ENCODE measurements at places on chromosomes 6 and 20.

DNA sequence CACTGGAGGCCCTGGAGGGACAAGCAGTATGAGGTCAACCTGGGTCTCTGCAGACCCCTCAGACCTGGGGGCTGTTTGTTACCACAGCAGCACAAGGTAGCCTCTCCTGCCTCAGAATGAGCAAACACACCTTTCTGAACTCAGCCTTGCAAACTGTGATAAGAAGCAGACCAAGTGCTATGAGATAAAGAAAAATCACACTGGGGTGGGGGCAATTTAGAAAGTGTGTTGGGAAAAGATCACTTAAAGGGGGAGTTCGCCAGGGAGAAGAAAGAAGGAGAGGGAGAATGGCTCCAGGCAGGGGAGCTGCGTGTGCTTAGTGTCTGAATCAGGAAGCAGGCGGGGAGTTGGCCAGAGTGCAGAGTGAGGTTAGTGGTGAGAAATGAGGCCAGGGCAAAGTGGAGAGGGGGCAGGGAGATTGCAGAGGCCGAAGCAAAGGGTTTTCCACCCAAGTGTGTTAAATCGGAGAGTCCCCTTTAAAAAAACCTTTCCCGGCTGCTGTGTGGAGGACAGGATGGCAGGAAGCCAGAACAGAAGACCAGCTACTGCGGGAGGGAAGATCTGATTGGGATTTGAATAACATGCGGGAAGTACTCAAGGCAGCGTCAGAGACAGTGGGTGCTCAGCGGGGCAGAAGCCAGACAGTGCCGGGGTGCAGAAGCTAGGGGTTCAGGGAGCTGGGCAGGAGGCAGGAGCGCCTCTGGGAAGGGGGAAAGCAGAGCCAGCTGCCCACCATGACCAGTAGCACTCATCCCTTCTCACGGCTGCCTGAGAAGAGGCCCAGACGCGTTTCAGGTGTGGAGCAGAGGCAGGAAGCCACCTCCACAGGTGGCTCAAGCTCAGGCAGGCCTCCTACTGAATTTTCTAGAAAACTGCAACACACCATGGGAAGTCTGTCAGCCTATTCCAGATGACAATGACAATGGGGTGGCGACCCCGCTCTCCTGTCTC lies 9.0 kb downstream of the ADA start:
- peak; percentile 51 for DNase-seq

DNA sequence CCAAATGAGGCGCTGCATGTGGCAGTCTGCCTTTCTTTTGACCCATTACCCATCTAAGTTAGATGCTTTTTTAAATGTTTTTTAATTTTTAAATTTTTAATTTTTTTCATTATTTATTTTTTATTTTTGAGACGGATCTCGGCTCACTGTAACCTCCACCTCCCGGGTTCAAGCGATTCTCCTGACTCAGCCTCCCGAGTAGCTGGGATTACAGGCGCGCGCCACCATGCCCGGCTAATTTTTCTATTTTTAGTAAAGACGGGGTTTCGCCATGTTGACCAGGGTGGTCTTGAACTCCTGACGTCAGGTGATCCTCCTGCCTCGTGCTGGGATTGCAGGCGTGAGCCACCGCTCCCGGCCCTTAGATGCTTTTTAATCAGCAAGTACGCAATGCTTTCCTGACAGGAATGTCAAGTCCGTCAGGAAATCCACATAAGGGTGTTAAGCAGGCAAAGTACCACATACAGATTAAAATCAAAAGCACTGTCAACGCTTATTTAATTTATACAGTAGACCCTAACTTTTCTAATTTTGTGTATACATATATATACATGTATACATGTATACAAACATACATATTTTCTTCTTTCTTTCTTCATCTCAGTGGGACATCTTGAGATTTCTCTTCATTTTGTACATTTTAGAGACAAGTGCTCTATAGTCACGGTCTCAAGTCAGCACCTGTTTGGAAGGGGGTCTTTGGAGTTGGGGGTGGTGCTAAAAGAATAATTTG lies 995 bp upstream of the GSTA4 start:
- peak; percentile 47 for DNase-seq

DNA sequence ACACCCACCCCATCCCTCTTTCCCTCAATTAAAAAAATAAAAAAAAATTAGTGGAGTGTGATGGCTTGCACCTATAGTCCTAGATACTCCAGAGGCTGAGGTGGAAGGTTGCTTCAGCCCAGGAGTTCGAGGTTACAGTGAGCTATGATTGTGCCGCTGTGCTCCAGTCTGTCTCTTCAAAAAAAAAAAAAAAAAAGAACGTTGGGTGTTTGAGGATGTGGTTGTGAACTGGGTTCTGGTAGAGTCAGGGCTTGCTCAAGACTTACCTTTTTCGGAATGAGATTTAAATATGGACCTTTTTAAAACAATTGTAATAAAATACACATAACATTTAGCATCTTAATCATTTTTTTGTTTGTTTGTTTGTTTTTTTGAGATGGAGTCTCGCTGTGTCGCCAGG lies 211.9 kb downstream of the OR2B2 start:
- no peak for DNase-seq

DNA sequence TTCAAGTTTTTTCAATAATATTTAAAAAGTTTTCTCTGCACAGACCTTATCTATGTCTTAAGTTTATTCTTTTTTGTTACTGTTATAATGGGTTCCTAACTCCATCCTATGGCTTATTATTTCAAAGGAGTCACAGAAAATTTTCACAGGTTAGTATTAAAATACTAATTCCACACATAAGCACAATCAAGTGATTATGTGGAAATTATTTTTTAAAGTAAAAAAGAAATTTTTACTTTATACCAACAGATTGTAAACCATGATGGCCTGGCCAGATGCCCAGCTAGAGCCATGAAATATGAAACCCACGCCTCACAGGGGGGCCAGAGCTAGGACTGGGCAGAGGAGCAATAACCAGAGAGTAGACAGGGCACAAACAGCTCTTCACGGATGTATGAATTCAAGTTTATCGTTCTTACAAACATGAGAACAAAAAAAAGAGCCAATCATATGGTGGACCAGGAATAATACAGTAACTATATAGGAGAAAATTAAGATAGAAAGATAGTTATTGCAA lies 34.0 kb downstream of the NUDT3 start:
- no peak for DNase-seq

- DNase-seq = no peak
Observed at GRCh38 chr20:39112178-39112743, 150.1 kb downstream of the DHX35 start.

DNA sequence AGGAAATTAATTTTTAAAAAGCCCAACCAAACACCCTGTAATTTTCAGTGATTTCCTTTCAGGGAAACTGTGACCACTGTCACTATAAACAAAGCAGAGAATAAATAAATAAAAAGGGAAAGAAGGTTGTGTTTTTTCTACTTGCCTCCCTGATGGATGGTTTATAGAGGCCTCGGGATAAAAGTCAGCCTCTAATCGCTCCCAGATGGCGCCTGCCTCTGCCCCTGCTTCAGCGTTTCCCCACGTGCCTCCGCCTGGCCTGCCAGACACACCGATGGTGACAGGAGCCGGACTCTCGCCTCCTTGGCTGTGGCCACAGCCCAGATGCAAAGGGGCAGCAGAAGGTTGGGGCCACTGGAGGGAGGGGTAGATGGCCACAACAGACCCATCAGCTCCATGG lies 327.7 kb downstream of the CDC5L start:
- DNase-seq = no peak

- DNase-seq = peak; percentile 30
Observed at GRCh38 chr6:107670792-107671199, 153.3 kb downstream of the SCML4 start.

DNA sequence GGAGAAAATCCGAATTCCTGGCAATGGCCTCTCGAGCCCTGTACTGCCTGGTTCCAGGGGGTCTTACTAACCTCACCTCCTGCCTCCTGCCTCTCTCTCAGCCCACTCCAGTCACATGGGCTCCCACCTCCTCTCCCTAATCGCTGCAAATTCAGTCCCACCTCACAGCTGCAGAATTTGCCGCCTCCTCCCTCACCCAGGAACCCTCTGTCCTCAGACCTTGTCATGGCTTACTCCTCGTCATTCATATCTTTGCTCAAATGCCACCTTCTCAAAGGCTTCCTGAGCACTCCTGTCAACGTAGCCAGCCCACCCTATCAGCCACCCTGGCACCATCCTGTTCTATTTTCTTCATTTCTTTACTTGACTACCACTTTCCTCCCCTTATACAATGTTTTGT lies 89.0 kb downstream of the SLC2A10 start:
- no peak for DNase-seq

GRCh38 chr20:18978311-18978710 lies 164.7 kb downstream of the SCP2D1 start:
- DNase-seq = no peak

GRCh38 chr6:10478187-10479040 lies 42.7 kb upstream of the GCNT2 start:
- DNase-seq = peak; percentile 46

- DNase-seq = no peak
Observed at GRCh38 chr6:165552248-165552736, 110.7 kb downstream of the PDE10A start.

GRCh38 chr6:52900536-52900935 lies 9.0 kb downstream of the GSTA3 start:
- no peak for DNase-seq

DNA sequence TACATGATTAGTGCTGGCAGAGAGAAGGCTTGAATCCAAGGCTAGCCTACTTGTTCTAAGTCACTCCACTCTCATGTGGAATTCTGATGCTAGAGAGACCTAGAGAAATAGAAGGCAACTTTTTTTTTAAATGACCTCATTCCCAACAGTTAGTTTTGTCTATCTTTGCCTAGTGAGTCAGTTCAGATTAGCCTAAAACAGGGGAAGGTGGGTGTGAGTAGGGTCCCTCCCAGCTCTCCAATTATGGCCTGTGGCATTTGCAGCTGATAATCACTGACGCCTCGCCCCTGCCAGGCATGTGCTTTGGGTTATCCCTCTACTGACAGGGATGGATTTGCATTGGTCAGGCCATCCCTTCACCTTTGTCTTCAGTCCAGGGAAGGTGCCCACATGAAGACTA lies 13.6 kb downstream of the TXLNB start:
- DNase-seq = no peak

DNA sequence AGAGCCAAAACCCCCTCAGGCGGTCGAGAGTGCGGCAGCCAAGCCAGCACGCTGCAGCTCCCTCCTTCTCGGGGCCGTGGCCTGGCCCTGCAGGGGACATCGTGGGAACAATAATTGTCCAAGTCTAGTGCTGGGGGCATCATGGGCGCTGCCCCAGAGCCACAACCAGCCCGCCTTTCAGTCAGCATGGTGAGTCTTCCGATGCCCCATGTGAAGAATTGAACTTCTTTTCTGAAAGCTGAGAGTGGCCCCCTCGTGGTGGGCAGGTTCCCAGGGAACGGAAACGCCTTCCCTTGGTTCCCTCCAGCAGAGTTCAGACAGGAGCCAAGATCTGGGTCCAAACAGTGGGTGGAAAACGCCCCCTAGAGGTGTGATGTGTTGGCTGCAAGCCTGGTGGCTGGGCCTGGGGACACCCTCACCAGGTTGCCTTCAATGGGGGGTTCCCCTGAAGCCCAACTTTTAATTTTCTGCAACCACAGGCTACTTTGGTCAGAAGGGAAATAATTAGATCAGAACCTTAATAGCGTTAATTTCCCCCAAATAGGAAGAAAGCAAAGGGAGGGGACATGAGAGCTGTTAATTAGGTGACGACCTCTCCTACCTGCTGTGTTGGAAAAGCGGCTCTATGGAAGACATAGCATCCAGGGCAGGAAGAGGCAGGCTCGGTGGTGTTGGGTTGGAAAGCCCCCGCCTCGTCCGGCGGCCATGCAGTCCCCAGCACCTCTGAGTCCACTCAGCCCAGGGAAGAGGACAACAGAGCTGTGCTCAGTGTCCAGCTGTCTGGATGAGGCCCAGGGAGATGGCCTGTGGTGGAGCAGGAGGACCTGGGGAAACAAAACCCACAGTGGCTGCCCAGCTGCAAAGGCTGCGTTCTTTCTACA lies 4.7 kb upstream of the MRGBP start:
- DNase-seq = peak; percentile 80

GRCh38 chr6:39312912-39313525 lies 1.2 kb downstream of the KCNK17 start:
- no peak for DNase-seq

DNA sequence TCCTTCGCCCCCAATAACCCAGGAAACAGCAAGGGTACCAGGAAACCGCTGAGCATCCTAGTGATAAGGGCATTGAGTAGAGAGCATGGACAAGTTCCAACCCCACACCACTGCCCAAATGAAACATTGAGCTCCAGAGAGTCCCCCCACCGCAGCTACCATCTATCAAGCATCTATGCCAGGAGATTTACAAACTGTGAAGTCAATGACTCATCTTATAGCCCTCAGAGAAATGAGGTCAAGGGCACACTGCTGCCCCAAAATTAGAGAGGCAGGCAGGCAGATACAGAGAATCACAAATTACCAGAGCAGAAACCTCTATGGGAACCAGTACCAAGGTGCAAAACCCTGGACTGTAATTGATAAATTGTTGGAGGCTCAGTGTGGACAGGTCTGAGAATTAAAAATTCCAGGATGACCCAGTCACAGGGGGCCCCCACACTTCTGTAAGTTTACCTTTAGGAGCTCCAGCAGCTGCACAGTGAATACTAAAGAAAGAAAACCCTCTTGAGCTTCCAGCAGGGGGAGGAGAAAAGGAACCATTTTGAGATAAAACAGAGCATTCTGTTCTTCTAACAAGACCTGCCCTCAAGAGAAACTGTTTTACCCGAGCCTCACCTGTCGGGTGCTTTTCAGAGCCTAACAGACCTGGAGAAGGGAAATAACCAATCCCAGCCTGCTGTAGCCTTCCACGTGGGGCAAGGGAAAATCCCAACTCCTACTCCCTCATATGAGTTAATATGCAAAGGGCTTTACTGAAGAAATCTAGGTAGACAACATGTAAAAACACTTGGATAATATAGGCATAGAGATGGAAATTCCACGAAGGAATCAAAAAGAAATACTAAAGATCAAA lies 118.0 kb upstream of the ARID1B start:
- no peak for DNase-seq

- no peak for DNase-seq
Observed at GRCh38 chr6:101178748-101179147, 214.8 kb upstream of the GRIK2 start.

GRCh38 chr6:3633711-3634110 lies 117.8 kb downstream of the PXDC1 start:
- no peak for DNase-seq

DNA sequence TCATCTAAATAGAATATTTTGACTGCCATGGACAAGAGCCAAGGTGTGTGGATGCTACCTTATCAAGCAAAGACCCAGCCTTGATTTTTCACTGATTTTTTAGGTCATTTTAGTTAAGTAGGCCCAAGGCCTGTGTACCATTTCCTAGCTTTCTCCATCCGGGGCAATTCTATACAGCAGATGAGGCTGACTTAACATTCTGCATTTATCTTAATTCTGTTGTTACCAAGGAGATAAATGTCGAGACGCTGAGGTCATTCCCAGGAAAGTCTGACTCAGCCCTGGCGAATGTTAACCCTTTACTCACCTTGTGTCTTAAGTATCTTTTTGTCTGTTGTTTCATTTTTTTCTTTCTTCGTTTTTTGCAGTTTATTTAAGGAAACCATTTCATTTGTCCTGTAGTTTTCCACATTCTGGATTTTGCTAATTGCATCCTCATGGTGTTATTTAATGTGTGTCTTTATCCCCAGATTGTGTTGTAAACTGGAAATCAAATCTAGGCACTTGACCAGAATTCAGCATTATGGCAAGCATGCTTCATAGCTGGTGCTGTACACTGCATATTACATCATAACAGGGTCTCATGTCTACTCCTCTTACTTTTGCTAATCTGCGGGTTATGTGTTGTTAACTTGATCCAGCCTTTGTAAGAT lies 277.0 kb downstream of the CDKAL1 start:
- DNase-seq = no peak
